ENCODE measurements at places on chromosomes 13 and 19.
A peak's percentile ranks its signal among the peaks of the same experiment; 100 is the strongest.

DNA sequence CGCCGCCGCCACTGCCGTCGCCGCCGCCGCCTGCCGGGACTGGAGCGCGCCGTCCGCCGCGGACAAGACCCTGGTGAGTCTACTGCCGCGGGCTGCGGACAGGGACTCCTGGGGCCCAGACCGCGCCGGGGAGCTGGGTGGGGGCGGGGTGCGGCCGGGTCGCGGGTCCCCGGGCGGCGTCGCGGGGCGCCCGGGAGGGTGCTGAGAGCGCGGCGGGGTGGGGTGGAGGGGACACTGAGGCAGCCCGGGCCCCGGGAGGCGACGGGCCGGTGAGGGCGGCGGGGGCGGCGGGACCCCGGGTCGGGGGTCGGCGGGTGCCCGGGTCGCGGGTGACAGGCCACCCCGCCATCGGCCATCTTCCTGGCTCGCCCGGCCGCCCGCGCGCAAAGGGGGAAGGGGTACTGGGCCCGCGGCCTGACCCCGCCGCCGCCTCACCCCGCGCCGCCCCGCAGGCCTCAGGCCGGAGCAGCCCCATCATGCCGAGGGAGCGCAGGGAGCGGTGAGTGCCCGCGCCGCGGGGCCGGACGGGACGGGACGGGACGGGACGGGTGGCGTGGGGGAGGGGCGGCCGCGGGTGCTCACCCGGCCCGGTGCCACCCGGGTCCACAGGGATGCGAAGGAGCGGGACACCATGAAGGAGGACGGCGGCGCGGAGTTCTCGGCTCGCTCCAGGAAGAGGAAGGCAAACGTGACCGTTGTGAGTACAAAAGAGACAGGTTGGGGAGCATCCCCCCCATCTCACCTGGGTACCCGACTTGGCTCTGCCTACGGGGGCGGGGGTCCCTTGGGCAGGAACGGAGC lies 489 bp downstream of the CCNE1 start:
- DNase-seq, result no peak

DNA sequence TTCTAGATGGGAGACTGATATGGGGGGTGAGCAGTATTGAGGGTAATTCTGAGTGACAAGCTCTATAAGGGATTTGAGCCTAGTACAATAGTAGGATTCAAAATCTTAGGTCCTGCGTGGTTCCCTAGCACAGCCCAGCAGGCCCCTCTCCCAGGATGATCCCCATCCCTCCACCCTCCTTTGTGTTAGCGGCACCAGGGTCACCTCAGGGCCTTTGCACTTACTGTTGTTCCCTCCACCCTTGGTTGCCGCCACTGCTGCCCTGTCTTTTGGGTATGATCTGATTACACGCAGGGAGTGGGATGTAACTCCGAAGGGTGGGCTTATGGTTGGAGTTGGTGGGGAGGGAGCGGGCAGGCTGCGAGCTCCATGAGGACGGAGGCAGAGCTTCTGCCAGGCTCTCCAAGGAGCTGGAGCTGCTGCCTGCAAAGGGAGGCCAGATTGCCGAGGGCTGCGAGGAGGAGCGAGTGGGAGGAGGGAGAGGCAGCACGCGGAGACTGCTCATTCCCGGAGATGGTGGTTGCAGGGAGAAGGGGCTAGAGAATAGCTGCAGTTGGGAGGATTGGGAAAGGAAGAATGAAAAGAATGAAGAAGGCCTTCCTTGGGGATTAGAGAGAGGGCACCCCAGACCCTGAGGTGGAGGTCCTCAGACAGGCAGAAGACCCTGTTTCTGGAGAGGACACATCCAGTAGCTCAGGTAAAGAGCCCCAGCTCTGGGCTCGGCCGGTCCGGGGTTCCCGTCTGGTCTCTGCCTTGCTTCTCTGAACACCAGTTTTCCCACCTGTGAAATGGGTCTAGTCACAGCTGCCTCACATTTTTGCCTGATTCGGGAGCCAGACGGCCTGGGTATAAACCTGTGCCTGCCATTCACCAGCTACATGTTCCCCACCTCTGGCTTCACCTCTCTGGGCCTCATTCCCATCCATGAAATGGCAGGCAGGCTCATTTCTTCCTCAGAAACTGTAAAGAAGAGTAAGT lies 5.2 kb downstream of the NACC1 start:
- no peak for DNase-seq

GRCh38 chr13:51822106-51822815 lies 18.3 kb upstream of the DHRS12 start:
- no peak for DNase-seq

GRCh38 chr19:34480971-34481841 lies at the start of gene WTIP:
WTIP (plus strand) TSS chr19:34481758; CDS start chr19:34481975, 217 bp downstream.
- peak; percentile 77 for DNase-seq

- DNase-seq, result no peak
These were observed 33.7 kb upstream of the ZSCAN5A start for GRCh38 chr19:56348289-56348877.

GRCh38 chr13:49064476-49064875 lies 88.8 kb downstream of the FNDC3A start:
- no peak for DNase-seq
